ENCODE measurements at places on chromosomes 13 and 19.
A peak's percentile ranks its signal among the peaks of the same experiment; 100 is the strongest.

DNA sequence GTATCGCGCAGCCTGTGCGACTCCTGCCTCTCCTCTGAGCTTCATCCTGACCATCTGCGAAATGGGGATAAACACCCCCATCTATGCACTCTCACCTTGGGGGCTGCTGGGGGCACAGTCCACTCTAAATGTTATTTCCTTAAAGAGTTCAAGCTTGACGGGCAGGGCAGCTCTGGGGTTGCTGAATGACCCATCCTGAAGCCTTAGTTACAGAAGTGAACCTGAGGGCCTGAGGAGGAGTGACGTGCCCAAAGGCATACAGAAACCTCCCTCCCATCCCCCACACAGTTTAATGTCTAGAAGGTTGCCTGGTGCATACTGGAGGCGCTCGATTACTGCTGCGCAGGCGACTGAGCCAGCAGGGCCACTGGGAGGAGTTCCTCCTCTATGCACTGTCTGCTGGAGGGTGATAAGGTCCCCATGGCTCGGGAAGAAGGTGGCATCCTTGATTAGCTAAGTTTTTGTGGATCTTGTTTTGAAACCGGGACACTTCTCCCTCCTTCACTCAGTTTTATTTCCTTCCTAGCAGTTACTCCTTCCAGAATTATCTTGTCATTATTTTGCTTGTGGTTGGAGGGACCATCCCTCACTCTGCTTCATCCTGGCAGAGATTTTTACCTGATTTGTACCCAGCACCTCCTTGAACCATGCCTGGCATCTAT, 572 bp upstream of the FKBP8 start:
- peak; percentile 86 for DNase-seq

- DNase-seq = no peak
Observed at GRCh38 chr19:13548131-13548530, 41.9 kb upstream of the CACNA1A start.

GRCh38 chr19:28066161-28066560, 1146.8 kb downstream of the UQCRFS1 start:
- no peak for DNase-seq

- DNase-seq = no peak
Observed at GRCh38 chr13:45254396-45254795, 53.6 kb upstream of the KCTD4 start.

DNA sequence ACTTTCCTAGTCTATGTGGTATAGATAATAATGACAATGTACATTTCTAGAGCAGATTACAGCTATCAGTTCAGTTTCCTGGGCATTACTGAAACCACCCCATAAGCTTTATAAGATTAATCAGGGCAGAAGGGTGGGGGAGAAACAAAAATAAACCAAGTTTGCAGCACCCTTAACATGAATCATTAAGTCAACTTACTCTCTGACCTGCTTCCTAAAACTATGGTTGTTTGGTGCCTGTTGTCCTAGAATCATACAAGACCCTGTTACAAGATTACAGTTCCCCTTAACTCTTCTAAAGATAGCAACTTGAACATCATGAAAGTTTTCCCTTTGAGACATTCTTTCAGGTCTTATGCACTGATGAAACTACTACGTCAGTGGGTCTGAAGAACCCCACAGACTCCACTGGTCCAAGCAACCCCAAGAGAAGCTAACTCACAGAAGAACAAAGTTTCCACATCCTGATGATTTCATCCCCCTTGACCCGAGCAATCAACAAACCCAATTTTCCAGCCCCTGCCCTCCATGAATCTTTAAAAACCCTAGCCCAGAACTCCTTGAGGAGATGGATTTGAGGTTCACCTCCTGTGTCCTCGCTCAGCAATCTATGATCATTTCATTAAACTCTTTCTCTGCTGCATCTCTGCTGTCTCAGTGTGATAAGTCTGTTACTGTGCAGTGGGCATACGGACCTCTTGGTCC, 336.5 kb downstream of the FOXO1 start:
- DNase-seq = no peak

- DNase-seq = no peak
Observed at GRCh38 chr13:52744842-52745375, 5.3 kb upstream of the CNMD start.

DNA sequence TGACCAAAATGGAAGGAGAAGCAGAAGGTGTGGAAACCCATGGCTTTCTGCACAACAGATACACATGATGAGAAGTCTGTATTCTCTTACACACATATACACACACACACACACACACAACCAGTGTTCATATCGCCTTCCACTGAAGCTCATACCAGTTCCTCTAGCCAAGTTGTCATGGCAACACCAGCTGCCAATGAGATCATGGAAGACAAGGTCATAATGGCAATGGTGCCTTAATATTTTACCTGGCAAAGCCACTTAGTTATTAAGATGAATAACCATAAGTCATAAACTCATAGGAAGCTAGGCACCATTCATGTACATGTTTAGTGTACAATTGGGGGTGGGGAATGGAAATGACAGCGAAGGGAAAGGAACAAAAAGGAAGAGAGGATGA, 2.6 kb upstream of the DHRS12 start:
- peak; percentile 15 for DNase-seq

DNA sequence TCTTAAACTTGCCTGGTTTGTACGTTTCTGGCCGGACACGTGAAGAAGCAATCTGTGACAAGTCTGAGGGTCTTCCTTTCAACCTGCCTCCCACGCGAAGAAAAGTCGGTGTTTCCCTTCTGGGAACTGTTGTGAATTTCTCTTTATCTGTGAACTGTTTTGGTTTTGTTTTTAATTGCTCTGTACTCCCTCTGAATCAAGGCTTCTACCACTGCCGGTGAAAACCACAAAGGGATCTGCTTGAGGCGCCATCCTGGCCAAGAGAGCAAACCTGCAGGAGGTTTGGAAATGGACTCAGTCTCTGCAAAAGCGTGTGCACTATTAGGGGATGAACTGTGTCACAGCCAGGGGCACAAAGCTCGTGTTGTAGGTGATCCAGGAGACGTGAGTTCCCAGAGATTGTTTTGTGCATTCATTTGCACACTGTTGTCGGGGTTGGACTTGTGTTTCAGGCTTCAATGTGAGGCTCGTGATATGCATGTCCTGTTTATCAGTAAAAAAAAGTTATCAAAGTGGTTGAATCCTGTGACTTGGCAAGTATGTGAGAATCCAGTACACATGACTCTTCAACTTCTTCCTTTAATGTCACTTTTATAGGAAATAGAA, 9.7 kb downstream of the SIGLEC8 start:
- no peak for DNase-seq

DNA sequence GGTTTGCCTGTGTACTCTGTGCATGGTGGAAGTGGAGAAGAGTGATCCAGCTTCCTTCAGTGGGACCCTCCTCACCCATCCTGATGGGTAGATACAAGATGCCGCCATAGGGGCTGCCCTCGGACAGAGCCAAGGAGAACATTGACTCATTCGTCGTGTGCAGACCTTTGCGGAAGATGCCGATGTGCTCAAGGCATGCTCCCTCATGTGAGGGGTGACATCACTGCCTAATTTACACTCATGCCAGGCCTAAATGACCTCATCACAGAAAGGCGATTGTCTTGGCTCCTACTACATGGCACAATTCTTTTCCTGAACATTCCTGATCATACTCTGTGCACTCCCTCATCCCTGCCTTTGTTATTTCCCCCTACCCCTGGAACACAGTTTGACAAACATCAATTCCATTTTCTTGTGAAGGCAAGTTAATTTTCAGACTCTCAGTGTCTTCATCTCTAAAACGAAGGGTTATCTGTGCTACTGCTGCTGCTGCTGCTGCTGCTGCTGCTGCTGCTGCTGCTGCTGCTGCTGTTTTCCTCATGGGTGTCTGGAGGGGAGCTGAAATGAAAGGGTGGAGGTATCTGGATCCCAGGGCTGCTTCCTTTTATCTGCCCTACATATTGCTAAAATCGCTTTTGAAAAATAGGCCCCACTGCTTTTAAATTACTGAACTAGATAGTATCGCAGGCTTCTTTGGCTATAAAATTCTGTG, 146.5 kb upstream of the ARGLU1 start:
- DNase-seq = no peak

- no peak for DNase-seq
Observed at GRCh38 chr19:29634423-29635130, 28.5 kb downstream of the POP4 start.

- no peak for DNase-seq
Observed at GRCh38 chr13:107680115-107680514, 535.2 kb downstream of the LIG4 start.

GRCh38 chr19:15074371-15074770, 7.6 kb upstream of the OR1I1 start:
- no peak for DNase-seq

GRCh38 chr13:50080911-50081678, 65.9 kb downstream of the KCNRG start:
- peak; percentile 17 for DNase-seq

GRCh38 chr19:44746946-44747738, 1.4 kb upstream of the BCL3 start:
- DNase-seq = peak; percentile 90

DNA sequence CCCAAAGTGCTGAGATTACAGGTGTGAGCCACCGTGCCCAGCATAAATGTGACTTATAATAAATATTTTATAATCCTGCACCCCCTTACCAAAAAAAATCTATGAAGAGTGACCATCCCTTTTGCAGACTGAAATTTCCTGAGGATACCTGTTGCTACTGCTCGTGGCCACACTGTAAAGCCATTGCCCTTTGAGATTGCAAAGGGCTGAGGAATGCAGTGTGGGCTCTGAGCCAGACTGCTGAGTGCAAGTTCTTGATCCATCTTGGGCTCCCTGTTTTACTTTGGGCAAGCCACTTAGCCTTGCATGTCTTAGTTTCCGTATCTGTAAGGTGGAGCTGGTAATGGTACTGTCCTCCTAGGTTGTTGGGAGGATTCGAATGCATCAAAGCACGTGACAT, 23.4 kb downstream of the SIPA1L3 start:
- no peak for DNase-seq

- no peak for DNase-seq
Observed at GRCh38 chr13:57857945-57858344, 226.4 kb downstream of the PCDH17 start.

- DNase-seq = no peak
Observed at GRCh38 chr19:54252243-54252642, 4.8 kb downstream of the LILRB5 start.

GRCh38 chr13:81283062-81283461, 942.1 kb upstream of the SPRY2 start:
- no peak for DNase-seq

DNA sequence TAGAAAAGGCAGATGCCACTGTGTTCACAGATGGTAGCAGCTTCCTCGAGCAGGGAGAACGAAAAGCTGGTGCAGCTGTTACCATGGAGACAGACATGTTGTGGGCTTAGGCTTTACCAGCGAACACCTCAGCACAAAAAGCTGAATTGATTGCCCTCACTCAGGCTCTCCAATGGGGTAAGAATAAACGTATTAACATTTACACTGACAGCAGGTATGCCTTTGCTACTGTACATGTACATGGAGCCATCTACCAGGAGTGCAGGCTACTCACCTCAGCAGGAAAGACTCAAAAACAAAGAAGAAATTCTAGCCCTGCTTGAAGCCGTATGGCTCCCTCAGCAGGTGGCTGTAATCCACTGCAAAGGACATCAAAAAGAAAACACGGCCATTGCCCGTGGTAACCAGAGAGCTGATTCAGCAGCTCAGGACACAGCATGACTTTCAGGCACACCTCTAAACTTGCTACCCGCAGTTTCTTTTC, 197.7 kb downstream of the ZNF737 start:
- DNase-seq = no peak

DNA sequence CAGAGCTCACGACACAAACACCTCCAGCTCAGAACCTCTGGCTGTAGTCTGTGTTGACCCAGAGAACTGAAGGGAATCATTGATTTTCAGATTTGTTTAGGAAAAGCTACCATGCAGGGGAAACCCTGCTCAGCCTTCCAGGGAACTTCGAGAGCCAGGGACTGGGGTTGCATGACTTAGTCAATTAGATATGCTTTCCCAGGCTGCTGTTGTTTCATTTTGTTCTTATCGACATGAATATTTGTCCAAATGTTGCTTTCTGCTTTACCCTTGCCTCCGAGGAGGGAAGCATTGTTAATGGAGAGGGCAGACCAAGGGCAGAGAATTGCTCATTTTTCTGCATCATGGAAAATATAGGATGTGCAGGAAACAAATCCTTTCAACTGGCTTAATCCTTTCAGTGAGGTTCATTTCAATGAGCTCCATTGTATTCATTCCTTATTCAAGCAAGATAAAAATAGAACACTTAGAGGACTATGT, 82.5 kb downstream of the KLF5 start:
- no peak for DNase-seq

GRCh38 chr19:12698138-12698537, 1.7 kb upstream of the FBXW9 start:
- DNase-seq = no peak

DNA sequence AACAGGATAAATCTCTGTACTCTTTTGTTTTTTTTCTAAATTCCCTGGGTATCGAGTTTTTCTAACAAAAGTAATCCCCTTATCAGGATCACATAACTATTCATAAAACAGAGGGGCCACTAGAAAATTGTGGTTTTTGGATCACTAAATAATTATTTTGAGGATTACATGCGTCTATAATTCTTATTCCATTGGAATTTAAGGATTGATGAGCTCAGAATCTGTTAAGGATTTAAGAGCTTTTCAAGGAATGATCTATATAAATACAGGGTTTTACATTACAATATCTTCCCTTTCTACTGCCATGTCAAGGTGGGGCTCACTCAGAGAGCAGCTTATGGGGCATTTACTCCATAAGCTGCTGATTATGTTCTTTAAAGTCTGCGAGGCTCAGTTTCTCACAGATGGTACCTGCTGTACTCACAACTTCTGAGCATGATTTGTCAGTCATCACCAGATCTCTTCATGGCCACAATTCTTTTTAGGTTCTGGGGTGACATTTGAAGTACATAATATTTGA, 449.8 kb downstream of the PCDH17 start:
- DNase-seq = no peak

DNA sequence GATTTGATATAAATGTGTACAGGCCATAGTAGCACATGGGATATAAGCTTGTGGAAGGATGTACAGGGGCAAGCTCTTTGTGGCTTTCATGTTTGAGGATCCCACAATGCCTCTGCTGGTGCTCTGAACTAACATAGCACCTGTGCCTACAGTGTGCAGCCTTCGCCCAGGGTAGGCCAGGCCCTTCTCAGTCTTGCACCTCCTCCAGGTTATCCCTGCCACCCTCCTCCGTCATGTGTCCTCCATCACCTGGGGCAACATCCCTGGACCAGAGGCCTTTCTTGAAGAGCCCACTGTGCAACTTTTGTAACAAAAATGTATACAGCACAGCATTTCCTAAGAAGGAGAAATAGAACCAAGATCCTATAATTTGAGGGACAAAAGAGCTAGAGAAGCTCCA, 306.8 kb downstream of the IRS2 start:
- no peak for DNase-seq

Measured in inflammatory macrophage (primary cell).